ENCODE measurements at places on chromosomes 5 and 9.

DNA sequence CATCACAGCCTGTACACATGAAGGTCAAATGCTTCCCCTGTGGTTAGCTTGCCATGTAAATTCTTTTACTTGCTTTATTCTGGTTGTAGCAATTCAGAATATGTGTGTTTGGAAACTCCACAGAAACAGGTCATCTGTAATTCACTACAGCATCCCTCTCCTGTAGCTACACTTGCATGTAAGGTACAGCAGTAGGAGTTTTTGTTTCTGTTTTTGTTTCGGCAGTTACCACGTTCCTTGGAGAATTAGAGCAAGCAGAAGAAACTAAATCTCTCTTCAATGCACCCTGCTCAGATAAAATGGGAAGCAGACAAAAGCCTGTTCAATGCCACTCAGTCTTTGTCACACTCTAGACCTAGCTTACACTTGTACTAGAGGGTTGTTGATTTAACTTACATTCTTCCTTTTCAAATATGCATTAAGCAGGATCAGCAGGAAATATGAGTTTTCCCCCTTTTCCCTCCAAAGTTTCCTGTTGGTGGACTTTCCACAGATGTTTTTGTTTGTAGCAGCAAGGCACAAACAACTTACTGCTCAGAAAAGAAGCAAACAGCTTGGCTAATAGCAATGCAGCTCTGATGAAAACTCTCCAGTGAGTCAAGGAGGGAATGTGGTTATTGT, 80.9 kb downstream of the YIPF5 start:
- no peak for DNase-seq

DNA sequence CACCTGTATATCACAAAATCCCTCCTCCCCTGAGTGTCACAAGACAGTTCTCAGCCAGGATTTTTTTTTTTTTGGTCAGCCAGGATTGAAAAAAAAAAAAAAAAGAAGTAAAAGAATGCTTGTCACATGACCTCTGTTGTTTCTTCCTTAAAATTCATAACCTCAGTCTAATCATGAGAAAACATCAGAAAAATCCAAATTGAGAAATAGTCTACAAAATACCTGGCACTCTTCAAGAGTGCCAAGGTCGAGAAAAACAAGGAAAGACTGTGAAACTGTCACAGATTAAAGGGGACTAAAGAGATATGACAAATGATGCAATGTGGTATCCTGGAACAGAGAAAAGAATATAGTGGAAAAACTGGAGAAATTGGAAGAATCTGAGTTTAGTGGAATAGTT, 58.5 kb upstream of the SUB1 start:
- no peak for DNase-seq

GRCh38 chr9:121700165-121700831, 48.9 kb downstream of the DAB2IP start:
- DNase-seq = no peak

DNA sequence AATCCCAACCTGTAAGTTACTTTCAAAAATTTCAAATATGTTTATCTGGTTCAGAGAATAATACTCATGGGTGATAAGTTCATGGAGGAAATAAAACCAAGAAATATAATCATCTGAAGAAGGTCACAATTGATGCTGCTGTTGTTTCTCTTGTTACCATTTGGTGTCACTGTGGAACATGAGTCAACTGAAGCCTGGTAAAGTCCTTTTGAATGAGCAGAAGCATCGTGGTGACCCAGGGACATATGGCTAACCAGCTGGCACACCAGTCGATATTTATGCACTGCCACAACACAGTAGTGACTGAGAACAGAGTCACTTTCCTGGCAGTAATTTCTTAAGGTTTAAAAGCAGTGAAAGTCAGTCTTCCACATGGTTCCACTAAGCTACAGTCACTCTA, 612.9 kb upstream of the TLE4 start:
- no peak for DNase-seq

GRCh38 chr9:19464764-19465585, 56.2 kb downstream of the ACER2 start:
- peak; percentile 60 for DNase-seq

GRCh38 chr5:103375863-103376591, 117.5 kb downstream of the MACIR start:
- DNase-seq = no peak

DNA sequence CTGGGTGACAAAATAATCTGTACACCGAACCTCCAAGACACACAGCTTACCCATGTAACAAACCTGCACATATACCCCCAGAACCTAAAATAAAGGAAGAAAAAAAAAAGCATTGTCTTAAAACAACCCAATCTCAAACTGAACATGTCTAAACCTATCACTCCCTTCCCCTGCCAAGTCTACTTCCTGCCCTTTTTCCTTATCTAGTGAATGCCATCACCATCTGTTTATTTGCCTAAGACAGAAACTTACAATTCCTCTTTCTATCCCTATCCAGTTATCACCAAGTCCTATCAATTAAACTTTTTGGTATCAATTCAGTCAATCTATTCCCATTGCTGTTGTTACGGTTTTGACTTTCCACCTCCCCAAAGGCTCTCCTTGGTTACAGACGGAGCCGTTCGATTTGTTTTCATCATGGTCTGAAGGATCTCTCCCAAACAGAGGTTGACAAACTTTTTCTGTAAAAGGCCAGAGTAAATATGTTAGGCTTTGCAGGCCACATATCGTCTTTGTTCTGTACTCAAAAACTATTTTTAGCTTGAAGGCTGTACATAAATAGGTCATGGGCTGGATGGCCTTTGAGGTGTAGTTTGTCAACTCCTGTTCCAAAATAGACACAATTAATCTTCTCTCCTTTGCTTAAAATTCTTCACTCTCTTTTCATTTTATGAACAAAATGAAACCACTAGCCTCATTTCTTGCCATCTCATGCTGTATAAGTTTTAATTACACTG, 12.1 kb downstream of the NOL8 start:
- DNase-seq = no peak

DNA sequence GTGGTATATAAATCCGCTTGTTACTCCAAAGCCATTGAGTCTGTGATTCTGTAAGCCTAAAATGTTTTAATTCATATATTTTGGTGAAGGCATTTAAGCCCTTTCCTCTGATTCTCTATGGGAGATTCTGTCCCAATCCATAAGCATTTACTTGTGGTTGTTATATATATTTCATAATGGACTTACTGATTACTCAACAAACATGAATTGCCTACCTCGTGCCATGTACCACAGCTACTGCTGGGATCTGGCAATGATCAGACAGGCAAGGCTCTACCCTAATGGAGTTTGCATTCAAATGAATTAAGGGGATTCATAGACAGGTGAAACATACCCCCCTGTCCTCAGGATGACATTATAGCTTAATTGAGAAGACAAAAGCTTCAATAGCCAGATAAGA, 54.5 kb downstream of the C9orf152 start:
- DNase-seq = no peak

All from stimulated activated CD4-positive, alpha-beta T cell treated with anti-CD3 and anti-CD28 coated beads, Interleukin-4, amount 100 ng/mL, for 4 hours (primary cell).